ENCODE measurements at places on chromosomes 6 and 20.

DNA sequence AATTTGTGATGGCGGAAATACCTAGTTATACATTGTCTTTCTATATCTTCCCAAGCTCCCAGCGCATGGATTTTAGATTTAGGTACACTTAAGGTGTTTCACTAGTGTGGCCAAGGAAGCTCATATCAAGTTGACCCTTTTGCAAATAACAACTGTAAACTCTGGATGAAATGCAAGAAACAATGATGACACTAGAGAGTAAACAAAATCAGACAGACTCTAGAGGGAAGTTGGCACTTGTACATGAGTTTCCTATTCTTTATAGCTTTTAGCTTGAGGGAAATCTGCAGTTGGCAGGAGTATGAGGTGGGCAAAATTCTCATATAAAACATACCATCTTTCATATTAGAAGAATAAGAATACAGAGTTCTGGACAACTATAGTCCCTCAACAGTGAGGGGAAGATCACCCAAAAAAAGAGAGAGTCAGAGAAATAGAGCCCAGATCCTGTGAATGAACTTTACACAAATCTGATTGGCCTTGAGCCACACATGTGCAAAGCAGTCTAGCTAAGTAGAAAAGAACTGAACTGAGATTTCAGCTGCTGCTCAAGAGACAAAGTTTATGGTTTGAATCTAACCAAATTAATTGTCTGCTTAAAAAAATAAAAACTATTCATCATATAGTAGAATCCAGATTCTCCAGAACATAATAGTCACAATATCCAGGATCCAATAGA is 26.1 kb downstream of the TXLNB start:
- no peak for DNase-seq

GRCh38 chr6:70282919-70283461 is 19.9 kb downstream of the COL9A1 start:
- DNase-seq, result no peak

DNA sequence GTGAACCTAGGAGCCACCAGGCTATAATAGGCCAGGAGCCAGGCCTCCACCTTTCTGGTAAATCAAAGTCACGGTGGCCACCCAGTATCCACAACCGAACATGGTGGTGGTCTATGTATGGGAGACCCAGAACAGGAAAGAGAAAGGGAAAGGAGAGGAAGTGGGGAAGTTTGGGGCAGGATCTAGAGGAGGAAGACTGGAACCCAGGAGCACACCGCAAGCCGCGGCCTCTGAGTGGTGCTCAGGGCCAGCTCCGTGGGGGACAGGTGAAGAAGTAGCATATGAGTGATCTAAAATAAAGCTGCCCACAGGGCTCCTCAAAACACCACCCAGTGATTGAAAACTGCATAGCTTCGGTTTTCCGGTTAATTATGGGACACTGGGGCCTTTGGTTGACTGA is 214.8 kb downstream of the ZDHHC14 start:
- no peak for DNase-seq

DNA sequence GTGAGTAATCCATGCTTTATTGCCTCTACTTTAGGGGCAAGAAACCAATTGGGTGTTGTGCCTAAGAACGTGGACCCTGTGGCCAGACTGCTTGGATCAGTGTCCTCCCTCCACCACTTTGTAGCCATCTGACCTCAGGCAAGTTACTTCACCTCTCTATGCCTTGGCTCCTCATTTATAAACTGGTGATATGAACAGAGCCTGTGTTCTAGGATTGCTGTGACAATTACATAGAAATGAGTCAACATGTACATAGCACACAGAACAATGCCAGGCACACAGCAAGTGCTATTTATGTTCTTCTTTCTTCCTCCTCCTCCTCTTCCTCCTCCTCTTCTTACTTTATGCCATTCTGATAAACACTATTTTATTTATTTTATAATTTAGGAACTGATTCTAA is 339.4 kb downstream of the CD83 start:
- DNase-seq, result no peak

DNA sequence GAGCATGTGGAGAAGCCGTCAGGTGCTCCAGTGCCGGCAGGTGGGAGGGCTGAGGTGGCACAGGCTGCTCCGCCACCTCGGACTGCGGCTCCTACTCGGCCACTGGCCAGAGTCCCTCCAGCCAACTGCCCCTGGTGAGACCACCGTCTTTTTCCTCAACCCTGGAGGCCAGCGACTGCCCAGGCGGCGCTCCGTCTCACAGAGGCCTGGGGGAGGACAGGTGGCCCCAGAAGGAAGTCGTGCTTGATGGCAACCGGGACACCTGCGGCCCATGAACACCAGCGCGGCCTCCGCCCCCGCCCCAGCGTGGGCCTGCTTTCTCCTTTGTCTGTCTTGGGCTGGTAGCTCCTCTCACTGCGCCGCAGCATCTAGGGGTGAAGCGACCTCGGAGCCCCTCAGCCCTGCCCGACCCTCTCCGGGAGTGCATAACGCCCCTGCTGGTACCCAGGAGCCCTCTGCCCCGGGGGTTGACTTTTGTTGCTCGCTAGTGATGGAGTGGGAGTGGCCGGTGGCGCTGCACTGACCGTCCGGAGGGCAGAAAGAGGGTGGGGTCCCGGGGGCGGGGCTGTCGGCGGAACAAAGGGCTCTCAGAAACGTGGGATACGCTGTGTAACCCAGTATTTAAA is 706 bp upstream of the TUBB2B start:
- no peak for DNase-seq

- no peak for DNase-seq
Observed at GRCh38 chr6:95686895-95687294, 109.6 kb downstream of the MANEA start.

Data from stimulated activated CD4-positive, alpha-beta T cell treated with anti-CD3 and anti-CD28 coated beads, TNF-alpha, amount 100 ng/mL, for 48 hours (primary cell).